ENCODE measurements at places on chromosomes 3 and 15. TPM values are rescaled to one million over a fixed set of nuclear protein-coding genes. Genes with fewer than 3 reads are reported as not detected.

- H3K36me3 ChIP-seq: no peaks in the 10 kb centered on the region
- no peak overlapping the region for H3K27ac ChIP-seq
- no peak overlapping the region for H3K4me3 ChIP-seq
- no peak for DNase-seq
- no peaks in the 10 kb centered on the region for H3K4me1 ChIP-seq
These were observed 414.5 kb upstream of the MDFIC2 start for GRCh38 chr3:70726961-70727360.

- no peak for DNase-seq
- no peak overlapping the region for H3K27ac ChIP-seq
- peaks cover 7% of the 10 kb centered on the region for H3K4me1 ChIP-seq
- H3K4me3 ChIP-seq: no peak overlapping the region
These were observed 33.9 kb downstream of the KBTBD8 start for GRCh38 chr3:67031986-67032385.

- H3K4me1 ChIP-seq: peaks cover 23% of the 10 kb centered on the region
- no peaks in the 10 kb centered on the region for H3K27me3 ChIP-seq
- peaks cover 2% of the 10 kb centered on the region for H3K36me3 ChIP-seq
- H3K4me3 ChIP-seq: no peak overlapping the region
- no peak overlapping the region for H3K27ac ChIP-seq
- no peak for DNase-seq
These were observed 26.5 kb downstream of the ATP6V1A start for GRCh38 chr3:113773381-113773780.

DNA sequence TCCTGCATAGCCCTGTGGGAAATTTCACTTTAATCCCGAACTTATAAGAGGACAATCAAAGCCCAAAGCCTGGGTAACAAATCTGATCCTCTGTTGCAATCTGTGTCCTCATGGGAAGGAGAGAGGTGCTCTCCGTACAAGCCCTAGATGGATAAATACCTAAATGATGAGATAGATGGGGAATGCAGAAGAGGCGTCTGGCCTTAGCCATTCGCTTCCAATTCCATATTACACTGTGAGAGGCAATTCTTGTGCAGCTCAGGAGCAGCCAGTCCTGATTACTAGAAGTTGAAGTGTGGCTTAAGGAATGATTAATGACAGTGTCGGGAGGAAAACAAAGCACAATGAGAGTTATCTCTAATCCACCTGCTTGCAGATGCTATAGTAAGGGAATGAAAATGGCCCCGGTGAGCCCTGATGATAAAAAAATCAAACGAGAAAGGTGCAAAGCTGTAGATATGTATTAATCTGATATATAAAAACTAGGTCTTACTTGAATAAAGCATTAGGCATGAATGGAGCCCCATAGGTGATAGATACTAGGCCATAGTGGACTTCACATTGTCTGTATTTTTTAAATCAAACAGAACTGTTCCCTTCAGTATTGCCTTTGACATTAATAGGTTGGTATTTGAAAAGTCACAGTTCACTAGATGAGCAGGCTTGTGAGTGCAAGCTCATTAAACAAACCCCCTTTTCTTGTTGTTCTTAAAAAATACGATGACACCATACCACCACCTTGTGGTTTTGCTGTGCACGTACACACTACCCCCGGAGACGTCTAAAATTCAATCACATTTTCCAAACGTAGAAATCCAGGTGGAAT, 54.2 kb upstream of the TMCO5A start:
- H3K27me3 ChIP-seq: peaks cover 65% of the 10 kb centered on the region
- H3K27ac ChIP-seq: no peak overlapping the region
- H3K4me1 ChIP-seq: no peaks in the 10 kb centered on the region
- no peaks in the 10 kb centered on the region for H3K36me3 ChIP-seq
- no peak for DNase-seq
- H3K4me3 ChIP-seq: no peak overlapping the region

- no peaks in the 10 kb centered on the region for H3K4me1 ChIP-seq
- no peaks in the 10 kb centered on the region for H3K36me3 ChIP-seq
- H3K27ac ChIP-seq: no peak overlapping the region
- H3K4me3 ChIP-seq: no peak overlapping the region
These were observed 118.2 kb upstream of the MRPL3 start for GRCh38 chr3:131620977-131621376.

DNA sequence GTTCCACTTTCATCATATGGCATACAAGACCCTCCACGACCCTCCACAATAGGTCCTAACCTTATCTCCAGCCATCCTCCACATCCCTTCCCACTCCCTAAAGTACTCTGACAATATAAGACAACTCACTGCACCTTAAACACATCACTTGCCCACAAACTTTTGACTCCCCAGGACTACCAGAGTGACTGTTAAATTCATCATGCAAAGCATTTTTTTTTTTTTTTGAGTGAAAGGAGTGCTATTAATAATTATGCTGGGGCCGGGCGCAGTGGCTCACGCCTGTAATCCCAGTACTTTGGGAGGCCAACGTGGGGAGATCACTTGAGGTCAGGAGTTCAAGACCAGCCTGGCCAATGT, 55.8 kb downstream of the OSBPL10 start:
- DNase-seq: no peak
- H3K4me1 ChIP-seq: no peaks in the 10 kb centered on the region
- H3K27ac ChIP-seq: no peak overlapping the region
- no peaks in the 10 kb centered on the region for H3K36me3 ChIP-seq

DNA sequence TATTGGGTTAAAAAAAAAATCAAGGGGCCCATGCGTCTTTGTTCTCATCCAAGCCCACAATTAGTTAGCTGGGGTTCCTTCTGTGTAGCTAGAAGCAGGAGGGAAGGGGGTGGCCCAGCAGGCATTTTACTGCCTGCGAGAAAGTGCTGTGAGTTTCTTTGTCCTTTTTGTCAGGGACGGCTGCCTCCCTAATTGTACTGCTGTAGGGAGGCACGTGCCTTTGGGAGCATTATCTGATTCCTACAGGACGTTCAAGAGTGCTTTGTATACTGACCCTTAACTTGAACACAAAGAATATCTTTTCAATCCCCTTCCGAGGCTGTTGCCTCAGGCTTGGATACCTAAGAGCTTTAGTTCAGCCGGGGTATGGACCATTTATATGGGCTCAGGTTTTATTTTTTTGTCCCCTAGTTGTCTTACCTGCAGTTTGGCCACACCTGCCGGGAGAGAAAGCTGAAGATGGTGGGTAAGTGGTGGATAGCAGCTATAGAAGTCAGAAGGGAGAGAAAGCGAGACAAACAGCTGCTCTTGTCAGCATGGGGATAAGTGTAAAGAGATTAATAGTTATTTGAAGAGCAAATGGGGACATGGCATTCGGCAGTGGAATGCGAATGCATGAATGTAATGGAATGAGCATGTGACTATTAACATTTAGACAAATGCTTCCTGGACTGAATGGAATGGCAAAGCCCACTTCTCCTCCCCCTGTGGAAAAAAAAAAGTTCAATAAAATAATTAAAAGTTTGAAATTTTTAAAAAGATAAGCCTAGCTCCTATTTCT, 175.2 kb downstream of the TP63 start:
- no peak for DNase-seq
- peaks cover 7% of the 10 kb centered on the region for H3K27me3 ChIP-seq

DNA sequence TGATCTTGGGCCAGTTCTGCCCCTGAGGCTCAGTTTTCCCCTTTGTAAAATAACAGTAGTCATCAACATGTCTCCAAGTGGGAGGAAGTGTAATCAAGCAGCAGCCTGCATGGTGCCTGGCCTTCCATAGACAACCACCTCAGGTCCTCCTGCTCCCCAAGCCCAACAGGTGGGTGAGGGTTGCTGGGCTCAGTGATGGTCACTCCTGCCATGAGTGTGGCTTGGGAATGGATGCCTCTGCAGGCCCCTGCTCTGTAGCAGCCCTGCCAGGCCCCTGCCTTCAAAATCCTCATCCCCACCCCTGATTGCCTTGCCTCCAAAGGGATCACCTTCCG, 59.1 kb upstream of the SLC6A1 start:
- DNase-seq: no peak
- peaks cover 2% of the 10 kb centered on the region for H3K4me1 ChIP-seq
- H3K36me3 ChIP-seq: no peaks in the 10 kb centered on the region

DNA sequence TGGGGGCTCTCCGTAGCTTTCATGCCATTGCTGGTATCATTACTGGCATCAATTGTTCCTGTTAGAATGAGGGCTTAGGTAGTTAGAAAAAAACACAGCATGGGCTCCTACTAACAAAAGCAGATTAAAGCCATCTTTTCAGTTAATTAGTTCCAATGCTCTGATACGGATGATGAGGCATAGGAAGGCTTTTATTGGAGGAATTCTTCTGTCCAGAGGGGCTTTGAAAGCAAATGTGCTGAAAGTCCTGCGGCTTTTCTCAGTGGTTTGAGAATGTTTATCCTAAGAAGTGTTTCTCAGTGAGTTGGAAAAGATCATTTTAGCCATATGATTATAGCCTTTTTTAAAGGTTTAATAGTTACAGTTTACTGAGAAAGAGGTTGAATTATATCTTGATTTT, 198.5 kb downstream of the THSD4 start:
- no peaks in the 10 kb centered on the region for H3K4me1 ChIP-seq
- H3K27ac ChIP-seq: no peak overlapping the region
- H3K36me3 ChIP-seq: no peaks in the 10 kb centered on the region
- DNase-seq: no peak

DNA sequence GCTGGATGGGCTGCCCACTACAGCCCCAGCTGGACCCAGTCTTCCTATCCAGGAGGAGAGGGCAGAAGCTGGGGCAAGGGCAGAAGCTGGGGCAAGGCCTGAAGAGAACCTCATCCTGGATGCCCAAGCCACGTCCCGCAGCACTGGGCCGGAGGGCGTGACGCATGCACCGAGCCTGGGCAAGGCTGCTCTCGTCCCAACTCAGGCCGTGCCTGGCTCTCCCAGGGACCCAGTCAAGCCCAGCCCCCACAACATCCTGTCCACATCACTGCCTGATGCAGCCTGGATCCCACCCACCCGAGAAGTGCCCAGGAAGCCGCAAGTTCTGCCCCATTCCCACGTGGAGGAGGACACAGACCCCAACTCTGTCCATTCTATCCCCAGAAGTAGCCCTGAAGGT, 22.3 kb downstream of the FBLN2 start:
- no peak overlapping the region for H3K27ac ChIP-seq
- H3K4me3 ChIP-seq: no peak overlapping the region
- peaks cover 5% of the 10 kb centered on the region for H3K4me1 ChIP-seq
- peaks cover 31% of the 10 kb centered on the region for H3K27me3 ChIP-seq
- H3K36me3 ChIP-seq: peaks cover 5% of the 10 kb centered on the region

GRCh38 chr15:68642491-68642845, 63.7 kb downstream of the CORO2B start:
- no peak overlapping the region for H3K27ac ChIP-seq
- no peak for DNase-seq
- H3K4me1 ChIP-seq: peaks cover 3% of the 10 kb centered on the region
- H3K36me3 ChIP-seq: no peaks in the 10 kb centered on the region
- no peak overlapping the region for H3K4me3 ChIP-seq
- H3K27me3 ChIP-seq: peaks cover 15% of the 10 kb centered on the region

DNA sequence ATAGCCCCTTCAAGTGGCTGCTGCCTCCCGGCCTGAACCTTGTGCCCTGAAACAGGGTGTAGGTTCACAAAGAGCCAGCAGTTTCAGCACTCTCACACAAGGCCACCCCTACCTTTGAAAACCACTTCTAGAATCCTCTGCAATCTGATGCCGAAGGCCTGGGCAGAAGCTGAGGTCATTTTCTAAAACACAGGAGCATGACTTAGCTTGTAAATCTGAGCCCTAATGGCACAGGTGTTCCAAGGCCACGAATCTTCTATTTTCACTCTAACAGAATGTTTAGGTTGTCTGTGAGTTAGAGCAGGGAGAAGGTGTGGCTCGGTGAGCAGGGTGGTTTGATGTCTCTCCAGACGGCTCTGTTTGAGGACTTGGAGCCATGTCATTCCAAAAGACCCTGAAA, 62.3 kb downstream of the SYNM start:
- peaks cover 3% of the 10 kb centered on the region for H3K4me1 ChIP-seq
- H3K27me3 ChIP-seq: no peaks in the 10 kb centered on the region
- H3K4me3 ChIP-seq: no peak overlapping the region

- DNase-seq: peak; percentile 36
- no peaks in the 10 kb centered on the region for H3K27me3 ChIP-seq
- peak overlapping the region; percentile 98 for H3K27ac ChIP-seq
- peak overlapping the region; percentile 97 for H3K4me3 ChIP-seq
- H3K36me3 ChIP-seq: peaks cover 6% of the 10 kb centered on the region
These were observed 525 bp downstream of the SETD2 start for GRCh38 chr3:47163169-47164006.

DNA sequence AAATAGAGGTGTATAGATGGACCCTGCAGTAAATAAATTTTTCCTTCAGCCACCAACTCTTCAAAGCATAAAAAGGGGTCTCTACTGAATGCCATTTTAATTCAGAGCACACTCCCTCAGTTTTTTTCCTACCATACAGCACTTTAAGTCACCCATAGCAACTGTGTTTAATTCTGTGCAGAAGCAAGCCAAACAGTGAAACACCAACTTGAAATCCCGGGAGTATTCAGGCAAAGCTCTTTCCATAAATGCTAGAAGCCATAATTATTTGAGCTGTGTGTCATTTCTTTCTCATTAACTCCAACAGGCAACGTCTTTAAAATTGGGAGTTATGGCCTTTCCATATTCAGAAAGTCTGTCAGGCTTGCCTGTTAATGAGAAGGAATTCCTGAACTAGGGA, 562.1 kb downstream of the GRM7 start:
- H3K36me3 ChIP-seq: no peaks in the 10 kb centered on the region
- H3K27ac ChIP-seq: no peak overlapping the region
- H3K27me3 ChIP-seq: peaks cover 5% of the 10 kb centered on the region
- no peaks in the 10 kb centered on the region for H3K4me1 ChIP-seq
- no peak for DNase-seq
- H3K4me3 ChIP-seq: no peak overlapping the region

GRCh38 chr15:66178531-66178910, 75.0 kb downstream of the MEGF11 start:
- H3K27me3 ChIP-seq: peaks cover 84% of the 10 kb centered on the region
- H3K36me3 ChIP-seq: no peaks in the 10 kb centered on the region
- peak overlapping the region; percentile 15 for H3K4me3 ChIP-seq
- H3K27ac ChIP-seq: peak overlapping the region; percentile 24

GRCh38 chr3:34388830-34389229, 590.4 kb downstream of the PDCD6IP start:
- DNase-seq: no peak
- no peaks in the 10 kb centered on the region for H3K36me3 ChIP-seq
- no peaks in the 10 kb centered on the region for H3K4me1 ChIP-seq
- no peak overlapping the region for H3K4me3 ChIP-seq
- H3K27ac ChIP-seq: no peak overlapping the region

The PROS1 gene
- total RNA-seq: 7.4 TPM

All from T-helper 17 cell (primary cell).